Naive thymus-derived CD8-positive, alpha-beta T cell (primary cell): ENCODE measurements at places on chromosomes 16 and 17. TPM values are rescaled to one million over a fixed set of nuclear protein-coding genes. Genes with fewer than 3 reads are reported as not detected.
A peak's percentile ranks its signal among the peaks of the same experiment; 100 is the strongest.

DNA sequence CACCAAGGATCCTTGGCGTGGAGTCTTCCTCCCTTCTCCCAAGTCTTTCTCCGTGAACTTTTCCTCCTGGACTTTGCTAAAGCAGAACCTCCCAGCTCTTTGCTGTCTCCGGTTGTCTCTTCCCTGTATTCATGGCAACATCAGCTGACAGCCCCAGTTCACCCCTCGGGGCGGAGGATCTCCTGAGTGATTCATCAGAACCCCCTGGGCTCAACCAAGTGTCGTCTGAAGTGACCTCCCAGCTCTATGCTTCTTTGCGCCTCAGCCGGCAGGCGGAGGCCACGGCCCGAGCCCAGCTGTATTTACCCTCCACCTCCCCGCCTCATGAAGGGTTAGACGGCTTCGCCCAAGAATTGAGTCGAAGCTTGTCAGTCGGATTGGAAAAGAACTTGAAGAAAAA, 943 bp downstream of the CNTROB start:
- DNase-seq = no peak

DNA sequence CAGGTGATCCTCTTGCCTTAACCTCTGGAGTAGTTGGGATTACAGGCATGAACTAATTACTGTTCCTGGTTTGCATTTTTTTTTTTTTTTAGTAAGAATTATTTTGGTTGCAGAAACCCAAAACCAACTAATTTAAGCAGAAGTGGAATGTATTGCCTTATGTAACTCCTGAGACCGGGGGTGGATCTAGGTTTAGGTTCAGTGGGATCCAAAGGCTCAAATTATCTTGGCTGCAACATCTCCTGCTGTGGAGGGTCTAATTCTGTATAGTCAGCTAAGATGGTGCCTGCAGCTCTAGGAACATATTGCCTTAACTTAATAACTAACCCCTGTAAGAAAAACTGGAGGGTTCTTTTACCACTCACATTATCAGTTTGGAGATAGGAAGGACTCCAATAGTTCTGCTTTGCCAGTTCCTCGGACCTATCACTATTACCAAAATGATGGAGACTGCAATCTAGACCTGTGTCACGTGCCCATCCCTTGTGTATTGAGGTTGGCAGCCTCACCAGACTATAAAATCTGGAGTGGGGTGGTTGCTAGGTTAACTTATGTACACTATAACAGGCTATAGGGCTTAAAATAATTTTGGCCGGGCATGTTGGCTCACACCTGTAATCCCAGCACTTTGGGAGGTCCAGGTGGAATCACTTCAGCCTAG, 8.5 kb downstream of the SNTB2 start:
- no peak for DNase-seq

- DNase-seq = no peak
These were observed 45.8 kb downstream of the RND2 start for GRCh38 chr17:43070872-43071271.

- DNase-seq = no peak
These were observed 959 bp upstream of the SPPL2C start for GRCh38 chr17:45843722-45844121.

DNA sequence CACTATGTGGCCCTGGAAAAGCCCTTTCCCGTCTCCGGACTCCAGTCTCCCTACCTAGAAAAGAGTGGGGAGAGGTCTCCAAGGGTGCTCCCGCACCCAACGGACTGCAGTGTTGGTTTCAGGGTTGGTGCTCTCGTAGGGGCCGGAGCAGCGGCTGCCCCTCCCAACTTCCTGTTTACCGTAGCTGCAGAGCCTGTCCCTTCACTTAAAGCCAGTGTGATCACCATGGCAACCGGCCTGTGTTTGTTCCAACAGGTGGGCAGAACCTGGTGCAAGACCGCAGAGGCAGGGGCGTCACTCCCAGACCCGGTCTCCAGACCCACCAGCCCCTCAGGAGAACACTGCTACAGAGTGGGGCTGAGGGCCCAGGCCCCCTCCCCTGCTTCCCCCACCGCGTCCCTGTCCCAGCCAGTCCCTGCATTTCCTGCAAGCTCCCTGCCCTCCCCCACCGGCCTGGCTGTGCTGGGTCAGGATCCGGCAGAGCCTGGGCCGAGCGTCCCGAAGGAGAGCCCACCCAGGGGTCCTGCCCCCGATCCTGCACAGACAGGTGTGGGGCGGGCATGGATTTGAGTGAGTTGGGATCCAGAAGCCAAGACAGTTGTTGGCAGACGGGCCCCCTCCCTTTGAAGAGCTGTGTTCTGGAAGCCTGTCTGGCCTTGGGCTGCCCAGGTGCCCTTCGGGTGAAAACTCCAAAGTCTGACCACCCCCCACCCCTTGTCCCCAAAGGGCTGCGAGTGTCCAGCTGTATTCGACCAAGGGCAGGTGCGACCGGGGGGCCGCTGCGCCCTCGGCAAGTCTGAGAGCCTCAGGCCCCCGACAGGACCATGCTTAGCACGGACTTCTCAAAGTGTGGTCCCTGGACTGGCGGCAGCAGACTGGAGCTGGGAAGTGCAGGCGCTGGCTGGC, 1.5 kb upstream of the BAIAP3 start:
- peak; percentile 64 for DNase-seq

The SNN gene
- polyA plus RNA-seq = 19.0 TPM

The CRYM gene
- not detected for polyA plus RNA-seq

GRCh38 chr17:41734949-41735313, 488 bp upstream of the HAP1 start:
- no peak for DNase-seq

The CMTM2 gene
- 0.18 TPM for polyA plus RNA-seq

GRCh38 chr16:16042076-16042475, 92.7 kb downstream of the ABCC1 start:
- DNase-seq = no peak

- DNase-seq = no peak
These were observed 4.0 kb downstream of the MYH3 start for GRCh38 chr17:10652984-10653659.

GRCh38 chr17:731644-732066, 741 bp upstream of the TLCD3A start:
- no peak for DNase-seq

DNA sequence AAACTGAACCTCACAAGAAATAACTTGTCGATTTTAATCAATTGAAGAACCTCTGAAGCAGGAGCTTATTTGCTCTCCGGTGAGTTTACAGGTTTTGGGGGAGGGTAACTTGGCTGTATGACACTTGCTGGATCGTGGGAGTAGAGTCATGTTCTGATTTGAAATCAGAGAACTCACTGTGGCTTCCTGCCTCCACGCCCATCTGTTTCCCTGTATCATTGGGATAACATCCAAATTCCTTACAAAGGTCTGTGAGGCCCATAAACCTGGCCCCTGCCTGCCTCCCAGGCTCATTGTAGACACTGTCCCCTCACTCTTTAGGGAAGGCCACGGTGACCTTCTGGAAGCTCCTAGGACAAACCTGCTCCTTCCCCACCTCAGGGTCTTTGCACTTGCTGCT, 48.3 kb downstream of the C17orf67 start:
- no peak for DNase-seq

DNA sequence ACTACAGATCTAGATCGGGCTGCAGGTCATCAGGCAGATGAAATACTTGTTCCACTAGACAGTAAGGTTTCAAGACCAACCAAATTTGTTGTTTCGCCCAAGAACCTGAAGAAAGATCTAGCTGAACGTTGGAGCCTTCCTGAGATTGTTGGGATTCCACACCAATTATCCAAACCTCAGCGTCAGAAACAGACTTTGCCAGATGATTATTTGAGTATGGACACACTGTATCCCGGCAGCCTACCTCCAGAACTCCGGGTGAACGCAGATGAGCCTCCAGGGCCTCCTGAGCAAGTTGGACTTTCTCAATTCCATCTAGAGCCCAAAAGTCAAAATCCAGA, 14.4 kb downstream of the LRRC37B start:
- DNase-seq = no peak

The GPRC5B gene
- 1.2 TPM for polyA plus RNA-seq

GRCh38 chr17:9175700-9176467, 154.6 kb downstream of the NTN1 start:
- DNase-seq = no peak

The CDH5 gene
- not detected for polyA plus RNA-seq

- no peak for DNase-seq
These were observed 669 bp downstream of the MIEF2 start for GRCh38 chr17:18261146-18261515.

- no peak for DNase-seq
These were observed 2.2 kb upstream of the PHLPP2 start for GRCh38 chr16:71726476-71727315.

The PRAC1 gene
- not detected for polyA plus RNA-seq

GRCh38 chr17:44792276-44792675, 33.5 kb downstream of the ADAM11 start:
- DNase-seq = no peak

GRCh38 chr16:774086-775001, 13.8 kb downstream of the MSLN start:
- no peak for DNase-seq

The ZG16B gene
- polyA plus RNA-seq = not detected

- no peak for DNase-seq
These were observed 41.4 kb upstream of the CLEC18A start for GRCh38 chr16:69909760-69910159.

DNA sequence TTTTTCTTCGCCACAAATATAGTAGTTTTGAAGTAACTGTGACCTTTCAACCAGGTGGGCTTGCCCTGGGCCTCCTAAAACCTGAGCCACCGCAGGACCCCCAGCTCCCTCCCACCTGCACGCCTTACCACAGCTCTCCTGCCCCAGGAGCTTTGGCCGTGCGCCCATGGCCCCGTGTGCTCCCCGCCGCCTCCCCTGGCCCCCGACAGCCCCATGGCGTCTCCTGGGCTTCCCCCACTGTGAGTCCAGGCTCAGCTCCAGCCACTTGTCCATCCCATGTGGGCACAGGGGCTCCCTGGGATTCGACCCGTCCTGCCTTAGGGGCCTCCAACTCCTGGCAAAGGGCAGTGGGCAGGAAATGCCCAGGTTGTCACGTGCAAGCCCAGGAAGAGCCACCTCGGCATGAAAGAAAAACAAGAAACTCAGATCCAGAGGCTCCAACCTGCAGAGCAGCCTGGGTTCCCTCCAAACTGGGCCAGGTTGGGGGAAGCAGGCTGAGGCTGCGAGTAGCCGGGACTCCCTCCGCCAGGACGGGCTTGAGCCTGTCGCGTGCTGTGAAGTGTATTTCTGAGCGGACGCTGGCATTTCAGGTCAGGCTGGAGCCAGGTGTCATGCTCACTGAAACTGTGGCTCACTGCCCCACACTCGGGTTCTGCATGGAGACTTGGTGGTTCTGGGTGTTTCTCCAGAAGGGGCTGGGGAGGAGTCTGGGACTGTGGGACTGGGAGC, 5.8 kb downstream of the LGALS3BP start:
- DNase-seq = no peak

The LIG3 gene
- 15.2 TPM for polyA plus RNA-seq

DNA sequence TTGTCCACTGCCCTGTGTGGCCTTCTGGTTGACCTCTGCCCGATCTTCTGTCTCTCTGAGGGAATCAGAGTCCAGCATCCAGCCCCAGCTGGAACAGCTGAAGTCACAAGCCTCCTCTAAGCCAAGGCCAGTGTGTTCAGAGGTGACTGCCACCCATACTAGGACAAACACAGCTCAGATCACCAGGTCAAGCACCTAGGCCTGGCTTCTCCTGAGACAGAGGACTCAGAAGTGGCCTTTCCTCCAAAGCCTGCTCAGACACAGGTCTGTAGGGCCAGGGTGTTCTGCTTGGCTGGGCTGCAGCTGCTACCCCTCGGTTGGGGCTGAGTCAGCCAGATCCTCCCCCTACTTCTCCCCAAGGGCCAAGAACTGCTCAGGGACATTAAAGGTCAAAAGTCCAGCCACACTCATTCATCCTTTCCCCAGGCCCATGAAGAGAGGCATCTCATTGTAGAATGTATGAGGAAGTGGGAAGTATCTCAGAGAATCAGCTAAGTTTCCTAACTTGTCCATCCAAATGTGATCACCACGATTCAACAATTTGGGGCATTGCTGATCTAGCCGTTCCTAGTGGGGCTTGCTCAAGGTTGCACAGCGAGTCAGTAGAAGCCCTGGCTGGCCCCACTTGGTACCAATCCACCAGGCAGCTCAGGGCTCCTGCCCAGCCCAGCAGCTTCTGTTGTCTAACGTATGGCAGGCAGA, 7.6 kb downstream of the SLC46A1 start:
- no peak for DNase-seq

The RHBDL3 gene
- not detected for polyA plus RNA-seq

GRCh38 chr16:3363793-3364192, 8.1 kb downstream of the OR2C1 start:
- DNase-seq = no peak

The SMIM36 gene
- polyA plus RNA-seq = 0.05 TPM

The TAC4 gene
- polyA plus RNA-seq = not detected

GRCh38 chr17:38579934-38580333, 25.8 kb downstream of the SRCIN1 start:
- DNase-seq = no peak

GRCh38 chr16:26491101-26491670, 575.5 kb upstream of the C16orf82 start:
- no peak for DNase-seq

The AGRP gene
- polyA plus RNA-seq = not detected

DNA sequence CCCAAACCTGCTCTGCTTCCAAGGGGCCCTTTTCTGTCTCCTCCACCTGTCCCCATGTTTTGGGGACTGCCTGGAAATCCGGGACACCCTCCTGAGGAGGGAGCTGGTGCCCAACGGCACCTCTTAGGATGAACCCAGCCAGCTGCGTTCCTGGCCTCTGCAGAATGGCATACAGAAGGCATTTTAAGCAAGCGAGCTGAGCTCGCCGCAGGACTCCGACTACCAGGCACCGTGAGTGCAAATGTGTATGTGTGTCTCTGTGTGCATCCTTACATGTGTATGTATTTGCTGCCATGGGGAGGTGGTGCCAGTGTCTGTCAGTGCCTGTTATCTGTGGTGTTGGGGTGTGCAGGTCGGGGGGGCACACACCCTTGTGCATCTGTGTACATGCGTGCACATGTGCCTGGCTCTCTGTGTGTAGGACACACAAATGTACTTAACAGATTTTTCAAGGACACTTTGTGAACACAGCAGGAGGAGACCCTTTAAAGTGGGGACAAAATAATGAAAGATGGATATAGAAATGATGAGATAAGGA, 39.3 kb downstream of the ABAT start:
- DNase-seq = no peak

GRCh38 chr16:80366023-80366422, 174.8 kb upstream of the DYNLRB2 start:
- DNase-seq = no peak

DNA sequence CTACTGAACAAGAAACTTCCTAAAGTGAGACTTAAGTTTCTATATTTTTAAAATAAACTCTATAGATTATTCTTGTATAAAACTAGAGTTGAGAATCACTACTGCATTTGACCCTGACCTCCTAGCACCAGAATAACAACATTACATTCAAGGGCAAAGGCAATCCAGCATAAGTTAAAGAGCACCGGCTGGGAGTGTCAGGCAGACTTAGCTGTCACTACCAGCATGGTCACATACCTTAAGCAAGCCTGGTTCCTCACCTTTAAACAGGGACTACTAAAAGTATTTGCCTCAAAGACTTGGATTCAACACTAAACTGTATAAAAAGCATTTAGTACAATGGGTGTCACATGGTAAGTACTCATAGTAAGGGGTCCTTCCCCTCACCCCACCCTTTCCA, 90.4 kb downstream of the SSH2 start:
- DNase-seq = no peak

- no peak for DNase-seq
These were observed 23.7 kb downstream of the NOD2 start for GRCh38 chr16:50717091-50717490.

The KRTAP2-2 gene
- polyA plus RNA-seq = not detected
